ENCODE measurements at places on chromosomes 1 and 21. TPM values are rescaled to one million over a fixed set of nuclear protein-coding genes. Genes with fewer than 3 reads are reported as not detected.
A peak's percentile ranks its signal among the peaks of the same experiment; 100 is the strongest.

DNA sequence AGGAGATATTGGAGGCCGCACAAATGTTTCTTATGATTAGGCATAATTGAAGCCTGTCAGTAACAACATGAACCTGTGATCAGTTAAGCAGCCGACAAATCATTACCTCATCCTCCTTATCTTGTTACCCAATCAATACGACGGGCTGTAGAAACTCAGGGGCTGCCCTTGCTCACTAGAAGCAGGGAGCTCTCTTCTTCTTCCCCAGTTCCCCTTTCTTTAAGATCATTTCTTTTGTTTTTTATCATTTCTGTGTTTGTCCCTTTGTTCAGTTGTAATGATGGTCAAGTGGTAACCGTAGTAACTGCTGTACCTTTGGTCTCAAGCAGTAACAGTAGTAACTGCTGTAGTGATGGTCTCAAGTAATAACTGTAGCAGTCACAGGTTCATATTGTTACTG is 13.8 kb upstream of the FCGR2A start:
- H3K27me3 ChIP-seq = peaks cover 12% of the 10 kb centered on the region
- H3K27ac ChIP-seq = no peak overlapping the region
- H3K4me1 ChIP-seq = no peaks in the 10 kb centered on the region

DNA sequence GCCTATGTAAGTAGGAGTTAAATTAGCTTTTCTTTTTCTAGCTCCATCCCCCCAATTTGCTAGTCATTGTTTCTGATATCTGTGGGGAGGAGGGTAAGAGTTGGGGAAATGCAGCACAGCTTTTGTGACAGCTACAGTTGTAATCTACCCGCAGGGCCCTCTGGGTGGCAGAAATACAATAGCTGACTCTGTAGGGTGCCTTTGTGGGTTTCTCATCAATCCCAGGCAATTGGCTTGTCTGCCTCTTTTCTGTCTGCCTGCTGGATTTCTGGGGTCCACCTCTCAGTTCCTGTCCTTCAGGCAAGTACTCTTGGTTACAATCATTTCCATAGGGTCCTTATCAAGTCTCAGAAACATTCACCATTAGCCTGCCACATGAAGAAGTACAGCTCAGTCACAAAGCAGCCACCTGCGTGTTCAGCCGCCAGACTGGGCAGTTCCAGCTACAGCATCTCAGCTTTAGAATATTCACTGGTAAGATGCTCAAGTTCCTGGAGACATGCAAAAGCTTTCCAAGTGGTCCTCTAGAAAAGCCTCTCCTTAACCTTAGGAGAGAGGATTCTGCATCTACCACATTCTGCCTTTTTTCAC is 19.2 kb upstream of the SLC44A5 start:
- H3K36me3 ChIP-seq = no peaks in the 10 kb centered on the region
- no peak overlapping the region for H3K4me3 ChIP-seq
- no peaks in the 10 kb centered on the region for H3K4me1 ChIP-seq
- H3K27ac ChIP-seq = no peak overlapping the region

- DNase-seq = no peak
- H3K36me3 ChIP-seq = no peaks in the 10 kb centered on the region
- H3K4me1 ChIP-seq = peaks cover 5% of the 10 kb centered on the region
- no peaks in the 10 kb centered on the region for H3K27me3 ChIP-seq
These were observed 89.3 kb downstream of the SIM2 start for GRCh38 chr21:36788120-36788638.

- no peak for DNase-seq
- no peaks in the 10 kb centered on the region for H3K36me3 ChIP-seq
- H3K4me1 ChIP-seq = no peaks in the 10 kb centered on the region
- H3K27me3 ChIP-seq = no peaks in the 10 kb centered on the region
- H3K27ac ChIP-seq = no peak overlapping the region
These were observed 70.4 kb upstream of the BACH1 start for GRCh38 chr21:29228306-29228705.

GRCh38 chr1:88731475-88732269 is 47.6 kb downstream of the PKN2 start:
- H3K4me3 ChIP-seq = no peak overlapping the region
- H3K27ac ChIP-seq = peak overlapping the region; percentile 69
- DNase-seq = peak; percentile 39
- H3K27me3 ChIP-seq = no peaks in the 10 kb centered on the region
- no peaks in the 10 kb centered on the region for H3K36me3 ChIP-seq

- no peak overlapping the region for H3K4me3 ChIP-seq
- H3K4me1 ChIP-seq = no peaks in the 10 kb centered on the region
- no peak overlapping the region for H3K27ac ChIP-seq
- DNase-seq = no peak
- H3K27me3 ChIP-seq = no peaks in the 10 kb centered on the region
These were observed 294.8 kb upstream of the ADAMTS5 start for GRCh38 chr21:27261676-27262075.

- H3K36me3 ChIP-seq = no peaks in the 10 kb centered on the region
- no peak overlapping the region for H3K27ac ChIP-seq
- peaks cover 4% of the 10 kb centered on the region for H3K4me1 ChIP-seq
- no peaks in the 10 kb centered on the region for H3K27me3 ChIP-seq
- H3K4me3 ChIP-seq = no peak overlapping the region
- DNase-seq = no peak
These were observed 187.8 kb upstream of the PTBP2 start for GRCh38 chr1:96533820-96534219.

DNA sequence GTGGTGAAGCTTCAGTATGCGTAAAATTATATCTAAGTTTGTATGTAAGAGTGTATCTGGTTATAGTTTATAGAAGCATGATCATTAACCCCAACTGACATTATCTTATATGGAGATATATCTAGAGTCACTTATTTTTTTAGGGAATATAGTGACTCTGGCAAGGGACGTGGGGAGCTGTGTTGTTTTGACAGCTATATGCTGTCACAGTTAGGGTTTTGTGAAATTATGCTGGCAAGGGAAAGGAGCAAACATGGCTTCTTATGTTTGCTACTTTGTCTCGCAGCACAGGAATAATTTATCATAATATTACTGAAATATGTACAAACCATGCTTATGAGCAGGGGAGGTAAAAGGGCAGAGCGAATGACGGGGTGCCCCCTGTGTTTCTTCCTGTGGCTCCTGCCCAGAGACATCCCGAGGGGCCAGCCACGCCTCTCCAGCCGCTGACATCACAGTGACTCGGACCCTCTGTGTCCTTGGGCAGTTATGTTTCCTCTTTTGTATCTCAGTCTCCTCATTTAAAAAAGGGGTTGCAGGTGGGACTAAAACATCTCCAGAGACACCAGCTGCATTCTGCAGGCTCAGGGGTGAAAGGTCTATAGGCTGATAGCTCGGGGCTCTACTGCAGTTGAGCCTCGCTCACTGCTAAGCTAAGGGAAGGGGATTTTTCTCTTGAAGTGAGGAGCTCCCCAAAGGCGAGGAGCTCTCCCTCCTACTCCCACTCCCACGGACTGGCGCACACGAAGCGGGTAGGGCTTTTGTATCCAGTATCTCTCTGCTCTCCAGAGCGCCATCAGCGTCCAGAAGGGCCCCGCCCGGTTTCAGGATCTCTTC is 14.9 kb downstream of the A3GALT2 start:
- DNase-seq = no peak
- no peaks in the 10 kb centered on the region for H3K36me3 ChIP-seq
- H3K4me3 ChIP-seq = peak overlapping the region; percentile 34
- no peaks in the 10 kb centered on the region for H3K27me3 ChIP-seq
- H3K4me1 ChIP-seq = peaks cover 5% of the 10 kb centered on the region

- no peak within 1 kb of the TSS for H3K27ac ChIP-seq
- no peak for DNase-seq
- H3K4me1 ChIP-seq = no peaks in the 10 kb centered on the region
- no peaks in the 10 kb centered on the region for H3K36me3 ChIP-seq
- H3K27me3 ChIP-seq = peaks cover 18% of the 10 kb centered on the region
These were observed at the start of gene LRRN2 for GRCh38 chr1:204685236-204686006. Gene LRRN2, minus strand, starts transcription at chr1:204685738. Its CDS starts 65,746 bp downstream, at chr1:204619992.

DNA sequence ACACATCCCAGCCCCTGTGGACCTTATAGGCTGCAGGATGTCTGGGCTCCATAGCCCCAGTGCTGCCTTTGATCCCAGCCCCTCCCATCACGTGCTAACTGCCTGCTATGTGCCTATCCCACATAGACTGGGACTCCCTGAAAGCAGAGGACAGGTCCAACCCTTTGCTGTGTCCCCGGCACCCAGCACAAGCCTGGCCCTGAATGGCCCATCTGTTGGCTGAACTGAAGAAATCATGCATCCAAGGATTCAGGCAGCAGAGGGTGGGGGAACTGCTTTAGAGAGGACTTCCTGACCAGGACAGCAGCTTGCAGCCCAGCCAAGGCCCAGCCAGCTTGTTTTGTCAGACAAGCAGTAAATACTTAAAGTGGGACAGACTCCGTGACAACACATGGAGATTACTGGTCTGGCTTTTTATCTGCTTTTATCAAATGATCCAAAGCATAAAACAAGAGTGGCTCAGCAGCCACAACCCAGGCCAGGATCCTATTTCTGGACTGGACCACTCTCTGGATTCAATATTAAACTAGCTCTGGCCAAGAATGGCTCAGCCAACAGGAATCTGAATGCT is 69.3 kb downstream of the GLIS1 start:
- no peak overlapping the region for H3K4me3 ChIP-seq
- no peaks in the 10 kb centered on the region for H3K36me3 ChIP-seq
- H3K27me3 ChIP-seq = no peaks in the 10 kb centered on the region
- H3K4me1 ChIP-seq = no peaks in the 10 kb centered on the region
- no peak for DNase-seq

- no peak overlapping the region for H3K27ac ChIP-seq
- DNase-seq = no peak
- peaks cover 31% of the 10 kb centered on the region for H3K27me3 ChIP-seq
- no peak overlapping the region for H3K4me3 ChIP-seq
These were observed 20.1 kb downstream of the PLCH2 start for GRCh38 chr1:2496087-2496622.

DNA sequence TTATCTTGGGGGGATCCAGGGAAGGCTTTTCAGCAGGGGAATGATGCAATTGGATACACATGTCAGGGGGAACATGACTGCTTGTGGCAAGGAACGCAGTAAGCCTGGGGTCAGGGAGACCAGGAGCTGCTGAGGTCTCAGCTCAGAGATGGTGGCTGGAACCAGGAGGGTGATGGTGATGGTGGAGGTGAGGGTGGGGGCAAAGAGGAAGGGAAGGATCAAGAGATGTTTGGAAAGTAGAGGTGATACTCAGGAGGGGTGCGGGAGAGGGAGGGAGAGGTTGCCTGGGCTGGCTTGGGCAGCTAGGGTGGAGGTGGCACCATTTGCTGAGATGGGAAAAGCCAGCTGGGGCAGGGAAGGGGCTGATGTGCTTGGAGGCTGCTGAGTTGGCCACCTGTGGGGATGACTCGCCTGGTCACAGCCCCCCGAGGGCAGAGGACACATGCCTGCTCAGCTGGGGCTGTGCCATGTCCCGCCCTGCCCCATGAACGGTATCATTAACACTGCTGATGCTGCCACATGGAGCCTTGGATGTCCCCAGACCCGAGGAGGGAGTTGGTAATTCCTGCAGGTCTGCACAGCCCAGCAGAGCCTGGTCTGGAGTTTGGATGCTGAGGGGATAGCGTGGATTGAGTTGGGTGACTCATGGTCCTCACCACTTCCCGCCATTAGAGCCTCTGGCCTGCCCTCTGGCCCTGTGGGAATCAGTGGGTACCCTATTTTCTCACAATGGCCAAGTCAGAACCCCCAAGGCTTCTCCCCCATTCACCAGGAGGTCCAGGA is 6.3 kb upstream of the PADI1 start:
- no peaks in the 10 kb centered on the region for H3K27me3 ChIP-seq
- no peak overlapping the region for H3K27ac ChIP-seq
- H3K36me3 ChIP-seq = no peaks in the 10 kb centered on the region

DNA sequence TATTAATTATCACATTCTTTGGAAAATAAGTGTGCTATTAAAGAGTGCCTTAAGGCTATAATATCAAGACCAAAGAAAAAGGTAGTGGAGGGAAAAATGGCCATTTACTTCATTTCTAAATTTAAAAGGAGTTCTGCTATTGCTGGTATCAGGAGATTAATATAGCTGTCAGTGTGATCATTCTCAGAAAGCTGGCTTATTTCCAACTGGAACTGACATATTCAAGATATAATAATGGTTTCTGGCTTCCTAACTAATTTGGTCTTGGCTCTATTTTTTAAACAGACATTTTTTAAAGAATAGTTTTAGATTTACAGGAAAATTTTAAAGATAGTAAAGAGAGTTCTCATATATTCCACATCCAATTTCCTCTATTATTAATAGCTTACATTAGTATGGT is 42.0 kb downstream of the ZC3H11B start:
- H3K27ac ChIP-seq = no peak overlapping the region
- no peak overlapping the region for H3K4me3 ChIP-seq
- no peak for DNase-seq
- H3K4me1 ChIP-seq = no peaks in the 10 kb centered on the region

DNA sequence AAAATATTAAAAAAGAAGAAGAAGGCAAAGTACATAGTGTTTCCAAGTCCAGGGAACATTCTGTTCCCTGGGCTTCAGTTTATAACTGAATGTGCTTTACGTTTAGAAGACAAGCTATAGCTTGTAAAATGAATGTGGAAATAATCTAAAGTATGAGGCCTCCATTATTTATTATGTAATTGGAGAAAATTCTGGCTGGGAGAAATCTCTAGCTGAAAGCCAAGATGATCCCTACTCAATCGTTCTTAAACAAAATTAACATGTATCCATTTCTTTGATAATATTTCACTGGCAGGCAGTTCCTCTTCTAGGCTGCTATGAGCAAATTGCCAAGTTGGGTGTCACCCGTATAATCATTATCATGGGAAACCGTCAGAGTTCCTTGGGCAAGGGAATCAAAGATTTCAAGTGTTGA is 52.2 kb upstream of the ETS2 start:
- DNase-seq = no peak
- no peaks in the 10 kb centered on the region for H3K36me3 ChIP-seq
- peaks cover 7% of the 10 kb centered on the region for H3K4me1 ChIP-seq
- no peaks in the 10 kb centered on the region for H3K27me3 ChIP-seq

DNA sequence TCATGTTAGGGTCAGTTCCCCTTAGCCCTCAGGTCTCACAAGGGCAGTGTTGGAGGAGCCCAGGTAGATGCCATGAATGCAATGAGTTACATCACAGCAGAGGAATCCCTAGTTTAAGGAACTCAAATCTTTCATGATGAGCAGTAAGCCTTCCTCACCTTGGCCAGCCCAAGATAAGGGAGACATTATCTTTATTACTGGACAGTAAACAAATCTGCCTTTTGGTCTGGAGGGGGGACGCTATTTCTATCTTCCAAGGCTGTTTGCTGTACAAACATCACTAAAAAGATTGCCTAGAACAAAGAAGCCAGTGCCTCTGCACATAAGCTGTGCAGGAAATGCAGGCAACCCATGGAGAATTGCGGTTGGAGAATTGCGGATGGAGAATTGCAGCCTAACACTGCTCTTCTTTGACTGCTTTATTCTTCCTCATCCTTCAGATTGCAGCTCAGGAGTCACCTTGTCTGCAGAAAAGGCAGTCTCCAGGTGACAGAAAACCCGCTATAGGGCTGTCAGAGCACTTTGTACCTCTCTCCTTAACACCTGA is 2.3 kb upstream of the CHI3L1 start:
- H3K27ac ChIP-seq = no peak overlapping the region
- no peaks in the 10 kb centered on the region for H3K27me3 ChIP-seq
- H3K4me3 ChIP-seq = no peak overlapping the region
- no peak for DNase-seq

The HES4 gene
- 8.1 TPM for total RNA-seq

The CASZ1 gene
- total RNA-seq = 19.1 TPM

The ZFP69B gene
- total RNA-seq = 0.36 TPM

The AGMAT gene
- 1.9 TPM for total RNA-seq

The CRB1 gene
- total RNA-seq = 0.61 TPM

The OR2L8 gene
- not detected for total RNA-seq

The OR10J1 gene
- not detected for total RNA-seq

The LCE1A gene
- not detected for total RNA-seq

The VCAM1 gene
- 1.2 TPM for total RNA-seq

The HPCA gene
- not detected for total RNA-seq

The CFHR3 gene
- total RNA-seq = not detected

The CFHR1 gene
- total RNA-seq = 0.52 TPM

The LAMTOR5 gene
- total RNA-seq = 155 TPM

The AJAP1 gene
- 0.05 TPM for total RNA-seq

The OR2T11 gene
- total RNA-seq = not detected
